Stimulated activated CD4-positive, alpha-beta T cell treated with anti-CD3 and anti-CD28 coated beads, Interleukin-12 subunit alpha, Interleukin-12 subunit beta, amount 100 ng/mL, for 48 hours (primary cell): ENCODE measurements at places on chromosomes 12 and 14.

DNA sequence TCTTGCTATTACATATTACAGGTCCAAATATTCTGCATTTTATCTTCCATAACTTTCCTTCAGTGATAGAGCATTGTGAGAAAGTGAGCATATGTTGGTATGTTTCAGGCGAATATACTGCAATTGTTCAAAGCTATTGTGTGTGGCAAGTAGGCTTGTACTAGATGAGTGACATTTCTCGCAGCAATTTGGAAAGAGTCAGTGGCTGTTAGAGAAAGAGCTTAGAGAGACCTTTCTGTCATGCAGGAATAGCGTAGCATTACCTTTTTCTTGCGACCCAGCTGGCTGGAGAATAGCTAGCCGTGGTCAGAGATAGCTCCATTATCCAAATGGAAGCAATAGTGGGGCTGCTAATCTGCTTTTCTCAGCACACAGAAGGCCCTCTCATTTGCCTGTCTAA is 678.5 kb upstream of the FOXG1 start:
- no peak for DNase-seq

DNA sequence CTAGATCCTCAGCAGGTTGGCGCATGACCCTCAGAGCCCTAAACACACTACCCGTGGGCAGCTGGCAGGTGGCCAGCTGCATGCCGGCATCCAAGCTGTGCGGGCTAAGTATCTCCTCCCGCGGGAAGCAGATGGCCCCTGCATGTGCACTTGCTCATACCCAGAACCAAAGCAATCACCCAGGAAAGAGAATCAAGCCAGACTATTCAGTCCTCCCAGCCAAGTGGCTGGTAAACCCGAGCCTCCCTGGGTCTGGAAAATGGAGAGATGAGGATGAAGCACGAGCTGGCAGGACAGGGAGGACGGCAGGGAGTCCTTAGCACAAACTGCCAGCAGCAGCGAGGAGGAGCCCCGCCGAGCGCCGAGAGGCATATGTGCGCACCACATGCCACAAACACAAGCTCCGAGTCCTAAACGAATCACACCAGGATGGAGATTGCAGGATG is 139.7 kb downstream of the RIMBP2 start:
- DNase-seq, result no peak

DNA sequence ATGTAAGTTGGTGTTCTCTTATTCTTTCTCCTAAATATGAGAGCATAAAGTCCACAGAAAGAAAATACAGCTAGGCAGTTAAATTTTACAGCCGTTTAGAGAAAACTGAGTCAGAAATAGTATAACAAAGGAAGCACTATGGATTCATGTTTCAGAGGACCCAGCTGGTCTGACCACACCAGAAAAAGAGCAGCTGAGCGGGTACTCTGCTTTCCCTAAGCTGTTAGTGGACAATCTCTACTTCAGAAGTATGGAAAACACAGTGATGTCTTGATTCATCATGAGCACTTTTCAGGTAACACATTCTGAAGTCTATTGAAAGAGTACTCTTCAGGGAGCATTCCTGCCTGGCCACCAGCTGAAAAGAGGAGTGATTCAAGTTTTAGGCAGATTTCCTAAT is 12.4 kb downstream of the PPM1H start:
- DNase-seq, result no peak

- no peak for DNase-seq
These were observed 87.7 kb upstream of the FOXG1 start for GRCh38 chr14:28678887-28679286.

DNA sequence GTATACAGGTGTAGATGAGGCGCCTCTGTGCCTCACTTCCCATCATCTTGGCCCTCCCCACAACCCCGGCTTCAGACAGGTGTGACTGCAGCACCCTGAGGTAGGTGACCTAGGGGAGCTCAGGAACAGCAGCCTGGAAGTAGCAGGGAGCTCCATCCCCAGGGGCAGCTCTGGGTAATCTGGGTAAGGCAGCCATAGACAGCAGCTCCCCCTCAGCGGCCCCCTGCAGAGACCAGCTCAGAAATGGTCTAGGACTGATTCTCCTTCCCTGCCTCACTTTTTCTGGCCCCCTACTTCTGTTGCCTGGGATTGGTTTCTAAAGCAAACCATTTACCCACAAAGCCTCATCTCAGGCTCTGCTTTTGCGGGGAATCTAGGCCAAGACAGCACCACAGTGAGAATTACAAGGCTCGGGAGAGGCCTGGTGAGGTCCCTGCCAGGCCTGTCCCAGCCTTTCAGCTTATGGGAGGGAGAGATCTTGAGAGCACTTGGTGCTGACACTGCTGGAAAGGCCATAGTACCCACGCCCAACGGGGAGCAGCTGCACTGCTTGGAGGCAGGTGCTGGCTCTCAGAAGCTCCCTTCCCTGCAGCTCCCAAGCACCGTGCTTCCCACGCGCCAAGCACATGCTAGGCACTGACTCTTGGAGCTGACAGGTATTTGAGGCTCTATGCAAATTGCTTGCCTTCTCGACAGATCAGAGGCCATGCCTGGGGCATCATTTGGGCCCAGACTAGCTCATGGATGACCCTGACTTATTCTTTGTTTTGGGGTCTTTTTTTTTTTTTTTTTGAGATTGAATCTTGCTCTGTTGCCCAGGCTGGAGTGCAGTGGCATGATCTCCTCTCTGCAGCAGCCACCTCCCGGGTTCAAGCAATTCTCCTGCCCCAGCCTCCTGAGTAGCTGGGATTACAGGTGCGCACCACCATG is 45.1 kb upstream of the TRAF3 start:
- no peak for DNase-seq

DNA sequence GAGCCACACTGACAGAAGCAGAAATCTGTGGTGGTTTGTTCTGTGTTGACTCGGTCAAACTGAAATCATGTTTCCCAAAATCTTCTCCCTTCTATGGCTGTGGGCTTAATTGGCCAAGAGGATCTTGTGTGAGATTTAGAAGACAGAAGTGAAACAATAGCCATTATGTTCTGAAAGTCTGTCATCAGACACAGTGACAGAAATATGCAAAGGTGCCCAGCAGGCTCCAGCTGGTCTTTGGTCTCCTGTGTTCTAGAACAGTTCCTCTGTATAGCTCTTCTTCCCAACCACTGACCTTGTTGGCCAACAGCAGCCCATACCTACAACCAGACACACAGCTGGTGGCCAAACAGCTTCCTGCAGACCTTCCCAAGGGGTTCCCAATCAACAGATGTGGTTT is 25.0 kb upstream of the COCH start:
- no peak for DNase-seq

DNA sequence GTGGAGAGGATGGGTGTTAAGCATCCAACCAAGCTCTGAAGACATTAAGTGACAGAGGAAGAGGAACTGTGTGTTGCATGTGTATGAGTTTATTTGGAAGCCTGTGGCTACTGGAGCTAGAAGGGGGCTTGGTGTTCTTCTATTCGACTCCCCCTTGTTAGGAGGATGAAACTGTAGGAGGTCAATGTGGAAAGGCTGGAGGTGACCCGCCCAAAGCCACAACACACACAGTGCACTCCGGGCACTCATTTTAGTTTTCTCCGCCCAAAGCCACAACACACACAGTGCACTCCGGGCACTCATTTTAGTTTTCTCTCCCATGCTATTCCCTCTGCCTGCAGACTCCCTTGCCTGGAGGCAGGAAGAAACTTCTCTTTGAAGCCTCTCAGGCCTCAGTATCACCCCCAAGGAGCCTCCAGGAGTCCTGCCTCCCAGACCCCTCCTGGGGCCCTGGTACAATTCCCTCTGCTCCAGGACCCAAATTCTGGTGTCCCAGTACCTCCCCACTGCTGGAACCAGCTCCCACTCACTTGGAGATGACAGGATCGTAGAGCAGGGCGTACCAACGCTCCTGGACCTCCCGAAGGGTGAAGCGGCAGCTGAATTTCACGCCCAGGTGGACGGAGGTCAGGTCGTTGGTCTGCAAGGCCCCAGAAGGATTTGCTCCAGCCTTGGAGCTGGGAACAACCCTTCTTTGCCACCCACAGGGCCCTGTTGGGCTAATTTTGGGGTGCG is 3.8 kb downstream of the MCRS1 start:
- no peak for DNase-seq

DNA sequence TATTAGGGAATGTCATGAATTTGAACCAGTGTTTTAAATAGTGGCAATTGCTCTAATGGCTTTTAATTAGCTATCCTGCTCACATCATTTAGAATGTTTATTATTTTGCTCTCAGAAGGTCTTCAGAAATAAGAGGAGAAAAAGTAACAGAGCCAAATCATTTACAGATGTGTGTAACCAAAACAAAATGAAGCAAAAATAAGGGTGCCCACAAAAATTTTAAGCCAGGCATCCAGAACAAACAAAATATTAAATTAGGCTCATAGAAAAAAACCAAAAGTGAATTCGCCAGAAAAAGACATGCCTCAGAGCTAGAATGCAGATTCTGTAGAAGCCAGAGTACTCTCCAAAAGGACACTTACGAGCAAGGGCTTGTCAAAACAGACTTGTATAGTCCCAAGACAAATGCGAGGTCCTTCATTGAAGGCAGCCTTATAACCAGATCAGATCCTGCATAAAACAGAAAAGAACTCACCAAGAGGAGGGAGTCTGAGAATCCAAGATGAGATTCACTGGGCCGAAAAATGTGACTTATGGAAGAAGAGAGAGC is 20.2 kb upstream of the SERPINA1 start:
- no peak for DNase-seq

GRCh38 chr12:46590991-46591703 is 218.6 kb upstream of the SLC38A2 start:
- DNase-seq, result no peak

DNA sequence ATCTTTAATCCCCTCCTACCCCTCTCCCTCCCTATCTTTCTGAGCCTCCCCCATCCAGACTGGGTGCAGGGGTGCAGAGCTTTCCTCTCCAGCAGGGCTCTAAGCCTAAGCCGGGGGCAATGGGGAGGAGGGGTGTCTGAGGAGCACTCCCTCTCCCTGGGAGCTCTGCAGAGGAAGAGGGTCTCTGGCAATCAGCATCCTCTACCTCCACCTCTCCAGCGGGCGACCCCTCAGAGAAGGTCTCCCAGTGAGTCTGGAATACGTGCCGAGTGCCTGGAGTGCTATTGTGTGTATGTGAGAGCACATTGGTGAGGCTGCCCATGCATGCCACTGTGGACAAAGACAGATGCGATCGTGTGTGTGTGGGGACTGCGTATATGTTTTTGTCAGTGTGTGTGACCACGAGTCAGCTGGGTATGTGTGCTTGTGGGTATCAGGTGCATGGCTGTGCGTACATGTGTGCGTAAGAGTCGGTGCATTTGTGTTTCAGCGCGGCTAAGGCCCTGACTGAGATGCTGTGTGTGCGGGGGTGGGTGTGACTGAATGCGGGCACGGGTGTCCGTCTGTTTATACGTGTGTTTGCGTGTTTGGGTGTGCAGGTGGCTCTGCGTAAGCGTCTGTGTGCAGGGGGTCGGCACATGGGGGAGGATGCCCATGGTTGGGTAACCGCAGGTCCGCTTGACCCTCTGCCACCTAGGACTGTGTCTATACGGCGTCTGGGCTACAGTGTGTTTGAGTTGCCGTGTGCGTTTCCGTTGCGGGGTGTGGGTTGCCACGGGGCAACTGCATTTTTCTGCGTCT is 905 bp upstream of the DLK1 start:
- DNase-seq, result no peak
